Activated T-helper 9 cell treated with anti-CD3 and anti-CD28 coated beads, Interleukin-2, amount 50 U/mL, for 16 hours (primary cell): ENCODE measurements at places on chromosomes 5 and 9.

GRCh38 chr5:114319821-114320220 lies 42.0 kb upstream of the KCNN2 start:
- DNase-seq: no peak

DNA sequence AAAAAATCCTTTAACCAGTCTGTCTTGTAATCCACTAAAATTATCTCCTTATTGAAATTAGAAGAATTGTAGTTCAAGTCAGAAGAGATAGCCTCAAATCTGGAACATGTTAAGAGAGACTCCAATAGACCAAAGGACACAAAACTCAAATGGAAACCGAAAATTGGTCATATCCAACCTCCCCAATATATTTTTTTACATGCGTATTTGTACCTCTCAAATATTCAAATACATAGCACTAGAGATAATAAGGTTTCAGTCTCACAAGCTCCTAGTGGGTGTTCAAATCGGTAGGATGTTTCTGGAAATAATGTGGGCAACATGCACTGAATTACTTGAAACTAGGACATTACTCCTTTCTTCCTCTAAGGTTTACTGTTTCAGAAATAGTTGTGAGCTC lies 33.5 kb downstream of the EPB41L4A start:
- no peak for DNase-seq

DNA sequence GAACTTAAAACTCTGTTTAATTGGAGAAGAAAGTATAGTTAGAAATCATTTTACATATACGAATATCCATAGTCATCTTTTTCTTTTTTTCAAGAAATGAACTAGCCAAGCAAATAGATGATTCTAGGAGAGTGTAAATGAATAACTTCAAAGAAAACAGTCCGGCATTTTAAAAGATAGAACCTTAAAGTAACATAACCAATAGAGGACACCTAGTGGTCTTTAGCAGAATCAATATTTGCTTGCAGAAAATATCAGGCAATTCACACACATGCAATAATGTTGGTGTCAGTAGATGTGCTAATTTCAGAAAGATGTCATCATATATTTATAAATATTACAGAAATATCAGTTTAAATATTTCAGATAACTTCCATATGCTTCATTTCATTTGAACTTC lies 57.1 kb downstream of the HCN1 start:
- DNase-seq: no peak

DNA sequence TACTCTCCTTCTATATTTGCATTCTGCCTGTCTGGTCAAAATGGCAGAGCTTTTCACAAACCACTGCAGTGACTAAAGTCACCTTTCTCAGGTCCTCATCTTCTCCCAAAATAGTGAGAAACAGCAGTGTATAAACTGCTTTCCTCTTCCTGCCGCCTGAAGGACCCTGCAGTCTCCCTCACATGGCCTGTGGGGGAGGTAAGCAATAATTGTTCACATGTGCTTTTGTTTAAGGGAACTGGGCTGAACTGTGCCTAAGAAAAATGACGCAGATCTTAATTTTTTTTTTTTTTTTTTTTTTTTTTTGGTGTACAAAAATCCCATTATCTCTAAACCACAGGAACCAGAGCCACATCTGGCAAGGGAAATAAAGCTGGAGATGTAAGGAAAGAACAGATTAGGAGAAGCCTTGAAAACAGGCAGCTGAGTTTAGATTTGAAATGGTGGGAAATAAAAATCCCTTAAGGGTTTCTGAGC lies 131.7 kb upstream of the VLDLR start:
- DNase-seq: no peak

DNA sequence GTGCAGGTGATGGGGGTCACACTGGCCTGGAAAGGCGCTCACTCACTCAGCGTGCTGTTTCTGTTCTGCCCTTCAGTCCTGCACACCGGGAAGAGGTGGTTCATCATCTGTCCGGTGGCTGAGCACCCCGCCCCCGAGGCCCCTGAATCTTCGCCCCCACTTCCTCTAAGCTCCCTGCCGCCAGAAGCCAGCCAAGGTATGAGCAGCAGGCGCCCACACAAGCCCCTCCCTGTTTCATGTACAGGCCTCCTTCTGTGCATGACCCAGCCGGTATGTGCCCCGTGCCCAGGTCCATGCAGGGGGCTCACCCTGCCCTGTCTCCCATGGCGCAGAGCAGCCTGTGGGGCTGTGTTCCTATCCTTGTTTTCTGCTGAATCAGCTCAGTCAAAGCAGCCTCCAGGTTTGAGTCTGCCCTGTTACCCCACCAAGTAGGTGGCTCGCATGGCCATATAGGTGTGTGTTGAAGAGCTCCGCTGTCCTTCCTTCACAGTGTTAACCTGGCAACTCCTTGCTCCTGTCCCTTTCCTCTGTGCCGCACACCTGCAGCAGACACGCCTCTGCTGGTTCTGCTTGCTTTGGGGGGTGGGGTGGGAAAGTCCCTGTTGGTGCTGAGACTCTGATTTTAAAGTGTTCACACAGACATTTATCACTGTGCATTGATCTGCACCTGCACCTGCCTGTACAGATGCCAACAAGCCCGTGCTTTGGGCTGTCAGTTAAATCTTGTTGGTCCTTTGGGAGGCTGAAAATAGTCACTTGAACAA lies 84.8 kb downstream of the WNK2 start:
- DNase-seq: no peak

GRCh38 chr9:134381671-134382516 lies 55.6 kb downstream of the RXRA start:
- no peak for DNase-seq

- no peak for DNase-seq
Measured at GRCh38 chr5:150442699-150443080, 6.8 kb downstream of the RPS14 start.

DNA sequence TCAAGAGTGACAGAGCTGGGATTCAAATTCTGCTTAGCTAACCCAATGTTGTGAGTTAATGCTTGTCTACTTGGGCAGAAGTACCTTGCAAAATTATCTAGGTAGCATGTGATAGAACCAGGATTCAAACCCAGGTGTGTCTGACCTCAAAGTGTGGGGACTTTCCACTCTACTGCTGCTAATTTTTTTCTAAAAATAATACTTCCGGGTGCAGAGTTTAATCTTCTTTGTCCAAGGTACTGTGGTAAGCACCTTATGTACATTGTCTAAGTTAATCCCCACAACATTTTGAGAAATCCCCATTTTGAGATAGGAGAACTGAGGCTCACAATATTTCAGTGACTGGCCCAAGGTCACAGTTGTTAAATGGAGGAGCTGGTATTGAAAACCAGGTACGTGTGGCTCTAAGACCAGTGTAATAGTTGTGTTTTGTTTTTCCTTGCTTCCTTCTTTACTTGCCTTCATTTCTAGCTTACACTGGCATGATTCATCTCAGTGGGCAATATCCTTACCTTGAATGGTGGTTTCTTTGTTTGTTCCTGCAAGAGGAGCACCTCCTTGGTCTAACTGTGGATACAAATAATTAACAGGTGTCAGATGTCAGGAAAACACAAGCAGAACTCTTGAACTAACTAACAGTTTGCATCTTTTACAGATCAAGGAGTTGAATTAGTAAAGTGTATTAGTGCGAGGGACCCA lies 7.5 kb downstream of the ALDOB start:
- no peak for DNase-seq

- no peak for DNase-seq
Measured at GRCh38 chr5:138372225-138372624, 19.7 kb downstream of the KDM3B start.

- no peak for DNase-seq
Measured at GRCh38 chr9:93541581-93542349, 34.6 kb upstream of the PHF2 start.

GRCh38 chr9:27154908-27155307 lies 45.9 kb downstream of the TEK start:
- DNase-seq: no peak

DNA sequence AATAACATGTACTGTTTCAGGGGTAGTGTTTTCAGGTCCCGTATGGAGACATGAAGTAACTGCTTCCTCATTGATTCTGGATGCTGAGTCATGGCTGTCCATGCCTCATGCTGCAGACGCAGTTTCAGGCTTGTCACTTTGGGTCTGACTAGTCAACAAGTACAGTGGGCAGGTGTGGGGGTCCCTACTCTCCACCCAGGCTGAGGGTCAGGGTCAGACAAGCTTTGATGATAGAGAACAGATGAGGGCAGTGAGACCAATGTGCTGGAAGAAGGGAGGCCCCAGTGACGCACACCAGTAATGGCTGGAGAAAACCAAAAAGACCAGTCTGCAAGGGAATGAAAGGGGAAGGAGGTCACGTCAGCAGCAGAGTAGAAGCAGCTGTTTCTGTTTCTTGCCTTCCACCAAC lies 80.0 kb upstream of the NFIL3 start:
- DNase-seq: no peak

DNA sequence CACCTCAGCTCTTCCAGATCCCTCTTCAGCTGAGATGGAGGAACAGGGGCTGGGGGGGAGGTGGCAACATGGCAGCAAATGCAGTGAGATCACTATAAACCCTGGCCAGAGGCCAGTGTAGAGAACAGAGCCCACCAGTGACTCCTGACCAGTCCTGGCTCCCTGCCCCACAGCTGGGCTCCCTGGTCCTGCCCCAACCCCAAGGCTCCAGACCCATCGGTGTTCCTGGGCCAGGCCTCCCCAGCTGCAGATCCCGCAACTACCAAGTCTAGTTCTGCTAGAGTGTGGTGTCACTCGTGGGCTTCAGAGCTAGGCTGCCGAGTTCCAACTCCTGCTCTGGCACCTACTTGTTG lies 16.8 kb downstream of the AKNA start:
- DNase-seq: no peak

- DNase-seq: no peak
Measured at GRCh38 chr9:7366121-7366520, 433.5 kb downstream of the DMAC1 start.
